ENCODE measurements at places on chromosomes 1 and 21.
A peak's percentile ranks its signal among the peaks of the same experiment; 100 is the strongest.

- no peak for DNase-seq
Measured at GRCh38 chr1:241532864-241533263, 686 bp downstream of the KMO start.

GRCh38 chr1:175866776-175867175 is 123.4 kb upstream of the TNR start:
- no peak for DNase-seq

GRCh38 chr1:188424176-188424575 is 1595.4 kb downstream of the PLA2G4A start:
- no peak for DNase-seq

GRCh38 chr1:22780696-22781095 is 70.1 kb downstream of the EPHB2 start:
- no peak for DNase-seq

GRCh38 chr1:193656841-193657240 is 470.4 kb upstream of the B3GALT2 start:
- DNase-seq, result no peak

DNA sequence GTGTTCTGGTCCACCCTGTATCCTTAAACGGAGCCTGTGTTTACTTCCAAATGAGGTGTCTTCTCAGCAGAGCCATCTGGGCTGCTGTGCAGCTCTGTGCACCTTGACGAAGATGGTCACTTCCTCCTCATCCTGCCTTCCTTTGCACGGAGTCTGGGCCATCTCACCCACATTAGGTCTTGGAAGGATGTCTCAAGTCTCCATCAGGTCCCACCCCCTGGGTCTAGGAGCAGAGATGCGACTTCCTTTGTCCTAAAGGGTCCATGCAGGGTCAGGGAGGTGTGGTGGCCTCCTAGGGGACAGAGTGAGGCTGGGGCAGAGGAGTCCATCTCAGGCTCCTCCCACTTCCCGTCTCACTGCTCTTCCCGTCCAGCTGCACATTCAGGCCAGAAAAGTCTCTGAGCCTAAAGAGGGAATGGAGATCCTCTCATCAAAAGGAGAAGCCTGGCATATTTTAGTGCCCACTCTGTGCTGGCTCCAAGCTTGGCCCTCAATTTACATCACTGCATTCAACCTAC is 209.2 kb downstream of the MATN1 start:
- peak; percentile 1 for DNase-seq

DNA sequence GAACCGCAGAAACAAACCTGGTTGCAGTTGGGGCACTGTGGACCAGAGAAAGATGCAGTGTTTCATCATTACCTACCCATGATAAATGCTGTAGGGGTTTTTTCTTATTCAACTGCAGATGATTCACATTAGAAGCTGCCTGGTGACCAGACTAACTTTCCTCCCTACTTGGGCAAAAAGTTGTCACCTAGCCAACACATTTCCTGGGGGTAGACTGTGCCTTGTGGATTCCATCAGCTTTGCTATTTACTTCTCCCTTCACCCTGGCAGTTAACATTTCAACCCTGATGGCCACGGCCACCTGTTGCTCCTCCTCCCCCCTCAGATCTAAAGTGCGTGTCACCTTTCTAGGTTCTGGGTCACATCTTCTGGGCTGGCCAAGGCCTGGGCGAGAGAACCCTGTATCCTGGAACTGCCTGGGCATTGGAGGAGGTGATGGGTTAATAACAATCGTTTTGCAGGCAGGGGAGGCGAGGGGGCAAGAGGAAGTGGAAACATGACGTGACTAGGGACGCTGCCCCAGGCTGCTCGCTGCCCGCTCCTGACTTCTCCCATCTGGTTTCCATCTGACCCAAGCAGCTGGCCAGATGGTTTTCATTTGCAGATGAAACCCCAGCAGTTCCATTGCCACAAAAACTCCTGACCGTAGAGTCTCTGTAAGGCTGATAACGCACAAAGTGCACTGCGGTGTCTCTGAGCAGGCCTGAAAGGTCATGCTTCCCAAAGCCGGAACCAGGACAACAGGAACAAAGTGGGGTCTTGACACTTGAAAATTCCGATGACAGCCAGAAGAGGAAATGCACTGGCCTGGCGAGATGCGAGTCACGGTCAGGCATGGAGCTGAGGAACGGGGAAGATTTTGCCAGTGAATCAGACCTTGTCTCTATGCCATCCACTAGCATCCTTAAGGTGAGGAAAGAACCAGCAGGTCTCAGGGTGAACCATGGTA is 36.6 kb downstream of the CAPZB start:
- DNase-seq, result peak; percentile 79

DNA sequence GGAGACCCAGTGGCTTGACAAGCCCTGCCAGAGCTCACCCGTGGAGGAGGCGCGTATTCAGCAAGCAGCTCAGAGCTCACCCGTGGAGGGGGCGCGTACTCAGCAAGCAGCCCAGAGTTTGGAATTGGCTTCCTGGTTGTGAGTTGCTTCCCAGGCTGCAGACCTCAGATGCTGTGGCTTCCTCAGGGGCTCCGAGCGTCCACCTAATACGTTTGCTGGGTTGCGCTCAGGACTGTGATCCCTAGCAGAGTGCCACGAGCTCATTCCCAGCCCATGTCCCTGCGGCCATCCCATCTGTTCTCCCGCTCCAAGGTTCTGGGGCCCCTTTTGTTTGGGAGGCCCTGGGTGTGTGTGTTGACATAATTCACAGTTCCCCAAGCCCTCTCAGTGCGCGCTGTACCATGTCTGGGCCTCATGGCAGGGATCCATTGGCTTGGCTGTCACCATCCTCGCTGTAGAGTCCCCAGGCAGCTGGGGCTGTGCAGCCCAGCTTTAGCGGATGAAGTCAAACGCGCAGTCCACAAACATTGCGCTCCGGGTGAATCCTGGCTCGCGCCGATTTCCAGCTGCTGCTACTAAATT is 3.6 kb downstream of the AJAP1 start:
- peak; percentile 88 for DNase-seq

Measured in femur (tissue), 1 donor.